Fibroblast of the aortic adventitia (primary cell): ENCODE measurements at places on chromosomes 11 and 22.

- peak; percentile 3 for DNase-seq
Measured at GRCh38 chr11:13972944-13973343, 10.4 kb downstream of the SPON1 start.

- peak; percentile 48 for DNase-seq
Measured at GRCh38 chr11:117202386-117203068, 3.4 kb downstream of the TAGLN start.

GRCh38 chr11:2928605-2929530, at the start of gene PHLDA2:
Gene PHLDA2 (minus strand): TSS chr11:2929420. CDS start chr11:2929364, 56 bp downstream.
- peak; percentile 76 for DNase-seq

DNA sequence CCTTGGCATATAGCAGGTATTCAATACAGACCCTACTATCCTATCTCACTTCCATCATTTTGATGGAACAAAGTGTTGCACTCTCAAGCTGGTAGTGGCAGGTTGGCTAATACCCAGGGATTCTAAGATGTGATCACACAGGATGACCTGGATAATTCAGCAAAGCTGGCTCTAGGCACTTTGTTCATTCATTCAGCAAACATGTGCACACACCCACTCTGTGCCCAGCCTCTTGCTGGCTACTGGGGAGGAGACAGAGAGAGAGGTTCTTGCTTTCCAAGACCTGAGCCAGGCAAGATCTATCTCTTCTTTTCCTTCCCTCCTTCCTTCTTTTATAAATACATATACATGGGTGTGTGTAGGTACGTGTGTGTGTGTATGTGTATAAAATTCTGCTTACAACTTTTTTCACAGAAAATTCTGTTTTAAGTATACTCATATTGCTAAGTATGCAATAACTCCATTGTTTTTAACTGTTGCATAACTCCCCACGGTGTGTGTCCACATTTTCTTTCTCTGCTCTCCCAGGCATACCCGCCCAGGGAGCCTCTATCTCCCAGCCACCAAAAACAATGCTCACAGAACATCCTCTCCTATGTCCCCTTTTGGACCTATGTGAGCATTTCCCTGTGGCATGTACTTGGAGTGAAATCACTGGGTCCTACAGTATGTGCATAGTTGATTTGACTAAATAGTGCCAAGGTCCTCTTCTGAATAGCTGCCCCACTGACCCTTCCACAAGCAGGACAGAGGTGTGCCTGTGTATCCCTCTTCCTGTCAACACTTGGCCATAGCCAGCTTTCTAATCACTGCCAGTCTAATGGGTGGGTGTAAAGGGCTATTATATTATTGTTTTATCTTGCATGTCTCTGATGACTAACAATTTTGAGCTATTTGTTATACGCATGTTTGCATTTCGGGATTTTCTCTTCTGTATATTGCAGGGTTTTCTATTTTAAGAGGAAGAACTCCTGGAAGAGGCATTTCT, 27.5 kb downstream of the CLPB start:
- peak; percentile 32 for DNase-seq

DNA sequence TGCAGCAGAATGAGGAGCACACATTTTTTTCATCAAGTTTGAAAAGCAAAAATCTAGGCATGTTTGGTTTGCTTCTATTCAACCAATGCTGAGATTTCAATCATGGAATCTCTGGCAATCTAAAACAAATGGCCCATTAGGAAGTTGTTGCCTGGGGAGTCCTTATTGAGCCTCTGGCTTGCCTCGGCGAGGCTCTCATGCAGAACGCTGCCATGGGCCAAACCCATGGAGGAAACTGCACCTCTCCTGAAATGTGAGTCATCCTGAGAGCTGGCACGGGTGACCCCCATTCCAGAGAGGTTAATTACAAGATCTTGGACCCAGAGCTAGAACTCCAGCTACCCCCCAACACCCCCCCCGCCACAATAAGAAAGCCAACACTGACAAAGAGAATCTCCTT, 80.7 kb downstream of the MN1 start:
- no peak for DNase-seq

GRCh38 chr22:22865311-22866072, 22.1 kb upstream of the IGLL5 start:
- no peak for DNase-seq

DNA sequence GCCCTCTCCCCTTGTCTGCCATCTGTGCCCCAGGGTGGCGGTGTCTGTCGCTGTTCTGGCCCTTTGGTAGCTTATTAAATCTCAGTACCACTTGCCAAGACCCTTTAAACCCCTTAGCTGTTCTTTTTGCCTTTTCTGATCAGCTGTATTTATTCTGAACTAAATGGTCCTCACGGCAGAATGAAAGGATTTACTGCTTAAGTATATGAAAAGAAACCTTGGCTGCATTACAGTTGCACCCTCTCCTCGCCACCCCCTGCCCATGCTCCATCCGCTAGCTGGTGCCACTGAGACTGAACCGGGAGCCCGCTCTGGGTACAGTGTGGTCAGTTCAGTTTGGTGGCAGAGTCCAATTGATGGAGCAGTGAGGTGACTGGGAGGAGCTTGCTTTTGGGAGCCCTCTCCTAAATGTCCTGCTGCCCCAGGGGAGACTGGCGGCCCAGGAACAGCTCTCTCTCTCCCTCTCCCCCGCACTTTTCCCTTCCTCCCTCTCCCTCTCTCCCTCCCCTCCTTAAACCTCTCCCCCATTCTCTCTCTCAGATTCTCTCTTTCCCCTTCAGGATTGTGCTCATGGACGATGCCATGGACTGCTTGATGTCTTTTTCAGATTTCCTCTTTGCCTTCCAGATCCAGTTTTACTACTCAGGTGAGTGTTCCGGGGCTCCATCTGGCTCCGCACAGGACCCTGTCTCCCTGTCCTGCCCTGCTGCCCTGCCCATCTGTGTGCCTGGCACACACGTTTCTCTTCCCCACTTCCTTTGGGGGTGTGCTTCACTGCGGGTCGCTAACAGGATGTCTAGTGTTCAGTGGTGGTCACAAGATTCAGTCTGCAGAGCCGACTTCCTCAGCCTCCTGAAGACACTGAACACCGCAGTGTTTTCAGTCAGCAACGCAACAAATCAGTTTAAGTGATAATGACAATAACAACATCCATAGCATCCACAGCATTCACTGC, 21.8 kb downstream of the ARFGAP2 start:
- DNase-seq, result no peak
